ENCODE measurements at places on chromosomes 16 and 17.

DNA sequence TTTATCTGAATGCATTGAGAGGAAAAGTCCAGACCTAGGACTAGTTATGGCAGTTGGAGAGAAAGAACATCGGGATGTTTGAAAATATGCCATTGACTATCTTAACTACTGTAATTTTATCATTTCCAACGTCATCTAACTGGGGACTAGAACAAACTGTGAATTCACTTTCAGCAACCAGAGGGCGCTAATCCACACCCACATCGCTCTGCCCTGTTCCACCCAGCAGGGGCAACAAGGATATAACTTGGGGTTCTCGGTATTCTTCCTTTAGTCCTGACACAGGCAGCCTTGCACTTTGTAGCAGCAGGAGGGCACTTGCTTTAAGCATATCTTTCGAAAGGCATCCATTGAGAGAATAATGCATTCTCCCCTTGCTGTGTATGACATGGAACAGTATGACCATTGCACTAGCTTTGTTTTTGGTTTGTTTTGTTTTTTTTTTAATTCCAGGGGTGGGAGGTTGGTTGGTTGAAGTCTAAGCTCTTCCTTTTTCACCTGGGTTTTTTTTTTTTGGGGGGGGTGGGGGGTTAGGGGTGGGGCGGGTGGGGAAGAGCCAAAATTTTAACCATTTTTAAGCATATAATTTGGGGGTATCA lies 31.5 kb downstream of the SIAH1 start:
- peak; percentile 85 for DNase-seq

- DNase-seq = no peak
Observed at GRCh38 chr16:68377667-68378393, 67.0 kb downstream of the PRMT7 start.

DNA sequence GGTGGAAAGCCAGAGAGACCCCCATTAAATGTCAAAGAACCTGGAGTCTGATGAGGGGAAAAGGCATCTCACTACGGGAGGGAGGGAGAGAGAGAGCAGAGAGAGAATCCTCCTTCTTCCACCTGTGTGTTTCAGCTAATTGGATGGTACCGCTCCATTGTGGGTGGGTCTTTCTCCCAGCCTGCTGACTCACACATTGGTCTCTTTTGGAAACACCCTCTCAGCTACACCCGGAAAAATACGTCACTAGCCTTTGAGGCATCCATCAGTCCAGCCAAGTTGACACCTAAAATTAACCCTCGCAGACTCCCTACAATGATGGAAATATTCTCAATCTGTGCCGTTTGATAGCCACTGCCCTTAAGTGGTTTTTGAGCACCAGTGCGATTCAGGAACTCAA lies 100.4 kb downstream of the ELAC2 start:
- no peak for DNase-seq

DNA sequence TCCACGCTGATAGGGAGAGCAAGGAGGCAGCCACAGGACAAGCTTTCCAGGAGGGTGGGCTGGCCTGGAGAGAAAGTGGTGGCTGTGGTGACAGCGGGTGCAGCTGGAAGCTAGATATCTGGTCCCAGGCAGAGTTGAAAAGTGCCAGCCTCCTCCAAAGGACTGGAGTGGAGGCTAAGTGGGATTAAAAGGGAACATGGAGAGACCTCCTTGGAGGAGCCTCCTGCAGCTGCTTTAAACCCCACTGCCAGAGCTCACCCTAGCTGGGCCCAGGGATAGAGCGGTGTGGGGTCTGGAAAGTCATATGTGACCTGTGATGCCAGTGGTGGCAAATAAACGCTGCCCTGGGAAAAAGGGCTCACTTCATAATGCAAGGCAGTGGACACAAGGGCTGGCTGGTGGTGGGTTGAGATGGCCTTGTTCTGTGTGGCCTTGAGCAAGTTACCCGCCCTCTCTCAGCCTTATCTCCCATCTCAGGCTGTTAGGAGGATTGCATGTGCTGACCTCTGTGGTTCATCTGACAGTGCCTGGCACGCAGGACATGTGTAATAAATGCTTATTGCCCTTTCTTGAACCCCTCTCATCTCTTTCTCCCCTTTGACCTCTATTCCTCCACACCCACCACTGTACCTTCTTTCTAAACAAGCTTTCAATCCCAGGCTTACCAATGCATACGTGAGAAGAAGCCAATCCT lies 61.0 kb upstream of the LGALS9 start:
- DNase-seq = no peak

- DNase-seq = no peak
Observed at GRCh38 chr16:65816556-65816955, 549.9 kb upstream of the CDH5 start.

GRCh38 chr16:55435387-55435786 lies 43.6 kb upstream of the MMP2 start:
- no peak for DNase-seq

GRCh38 chr16:83911290-83911689 lies 12.4 kb downstream of the MLYCD start:
- DNase-seq = no peak

GRCh38 chr17:35006961-35007360 lies 26.6 kb downstream of the LIG3 start:
- DNase-seq = no peak

DNA sequence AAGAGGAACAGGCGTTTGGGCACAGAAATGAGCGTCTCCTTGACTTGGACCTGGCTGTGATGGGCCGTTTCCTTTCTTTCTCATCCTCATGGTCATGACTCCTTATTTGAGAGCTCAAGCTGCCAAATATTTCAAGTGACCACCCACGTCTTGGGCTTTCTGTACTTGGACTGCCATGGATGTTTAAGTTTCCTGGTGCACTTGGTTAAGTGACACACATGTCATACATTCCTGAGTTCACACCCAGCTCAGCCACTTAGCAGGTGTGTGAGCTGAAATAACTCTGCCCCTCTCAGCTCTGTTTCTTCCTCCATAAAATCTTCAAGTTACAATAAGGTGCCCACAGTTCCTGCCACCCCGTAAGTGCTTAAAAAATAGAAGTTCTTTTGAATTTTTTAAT lies 114.5 kb downstream of the CLEC16A start:
- no peak for DNase-seq

DNA sequence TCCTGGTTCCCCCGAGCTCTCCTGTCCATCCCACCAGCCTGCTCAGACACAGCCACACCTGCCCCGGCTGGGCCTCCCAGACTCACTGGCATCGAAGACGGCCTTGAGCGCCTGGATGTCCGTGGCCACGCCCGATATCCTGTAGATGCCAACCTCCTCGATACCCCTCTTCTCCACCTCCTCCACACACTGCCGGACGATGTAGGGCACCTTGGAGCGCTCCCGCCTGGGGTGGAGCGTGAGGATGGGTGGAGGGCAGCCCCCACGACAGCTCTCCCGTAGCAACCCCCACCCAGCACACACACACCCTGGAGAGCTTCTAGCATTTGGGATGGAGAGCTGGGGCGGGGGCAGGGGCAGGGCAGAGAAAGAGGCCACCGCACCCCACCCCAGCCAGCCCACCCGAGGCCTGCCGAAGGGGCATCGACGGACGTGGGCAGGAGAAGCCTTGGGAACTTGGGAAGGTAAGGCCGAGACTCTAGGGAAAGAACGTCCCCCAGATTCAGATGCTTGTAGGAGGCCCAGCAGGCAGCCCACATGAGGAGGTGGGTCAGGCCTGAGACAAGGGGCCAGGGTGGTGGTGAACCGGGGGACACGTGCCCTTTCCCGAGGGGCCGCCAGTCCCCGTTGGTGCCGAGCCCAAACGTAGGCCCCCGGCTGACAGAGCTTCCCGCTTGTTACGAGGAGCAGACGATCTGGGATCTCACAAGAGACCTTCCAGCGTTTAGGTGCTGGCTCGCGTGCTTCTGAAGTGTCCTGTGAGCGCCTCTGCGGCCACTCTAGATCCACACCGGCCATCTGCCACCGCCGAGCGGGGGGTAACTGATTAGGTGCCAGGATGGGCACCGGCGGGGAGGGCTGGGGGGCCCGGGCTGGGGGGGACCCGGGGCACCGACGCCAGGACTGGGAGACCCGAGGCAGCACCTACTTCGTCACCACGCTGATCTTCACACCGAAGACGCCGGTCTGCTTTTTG lies 15.1 kb downstream of the TIMM22 start:
- DNase-seq = no peak

- DNase-seq = no peak
Observed at GRCh38 chr17:41020336-41020735, 6.7 kb downstream of the KRTAP1-5 start.

DNA sequence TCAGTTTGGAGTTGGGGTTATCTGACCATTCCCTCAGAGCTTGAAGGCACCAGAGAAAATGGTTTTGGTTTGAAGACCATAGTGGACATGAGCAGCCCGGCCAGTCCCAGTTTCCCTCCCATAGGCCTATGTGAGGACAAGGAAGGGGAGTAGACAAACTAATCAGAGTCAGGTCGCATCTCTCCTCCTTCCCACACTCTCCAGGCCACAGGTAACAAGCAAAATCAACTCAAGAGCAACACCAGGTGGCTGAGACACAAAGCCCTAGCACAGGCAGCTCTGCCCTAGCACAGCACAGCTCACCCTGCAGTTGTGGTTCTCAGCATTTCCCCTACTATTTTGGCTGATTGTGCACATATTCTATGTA lies 7.2 kb downstream of the SUPT4H1 start:
- DNase-seq = no peak

Data from inflammatory macrophage (primary cell).